ENCODE measurements at places on chromosomes 4 and X. TPM values are rescaled to one million over a fixed set of nuclear protein-coding genes. Genes with fewer than 3 reads are reported as not detected.

- DNase-seq = no peak
These were observed 14.2 kb upstream of the OSTC start for GRCh38 chr4:108636246-108636645.

DNA sequence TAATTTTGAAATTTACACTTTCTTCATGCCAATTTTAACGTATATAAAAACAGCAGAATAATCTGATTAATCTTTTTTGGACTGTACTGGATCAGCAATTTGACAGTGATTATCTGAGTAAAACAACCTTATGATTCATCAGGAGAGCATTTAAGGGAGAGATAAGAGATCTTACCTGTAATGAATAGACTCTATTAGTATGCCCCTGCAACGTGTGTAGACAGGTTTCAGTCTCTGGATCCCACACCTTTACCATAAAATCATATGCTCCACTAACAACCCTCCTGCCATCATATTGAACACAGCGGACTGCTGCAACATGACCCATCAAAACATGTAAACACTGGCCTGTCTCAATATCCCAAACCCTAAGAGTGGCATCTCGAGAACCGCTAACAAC is 210.1 kb downstream of the FBXW7 start:
- DNase-seq = no peak

GRCh38 chrX:103791228-103791627 is 14.6 kb downstream of the PLP1 start:
- DNase-seq = no peak

DNA sequence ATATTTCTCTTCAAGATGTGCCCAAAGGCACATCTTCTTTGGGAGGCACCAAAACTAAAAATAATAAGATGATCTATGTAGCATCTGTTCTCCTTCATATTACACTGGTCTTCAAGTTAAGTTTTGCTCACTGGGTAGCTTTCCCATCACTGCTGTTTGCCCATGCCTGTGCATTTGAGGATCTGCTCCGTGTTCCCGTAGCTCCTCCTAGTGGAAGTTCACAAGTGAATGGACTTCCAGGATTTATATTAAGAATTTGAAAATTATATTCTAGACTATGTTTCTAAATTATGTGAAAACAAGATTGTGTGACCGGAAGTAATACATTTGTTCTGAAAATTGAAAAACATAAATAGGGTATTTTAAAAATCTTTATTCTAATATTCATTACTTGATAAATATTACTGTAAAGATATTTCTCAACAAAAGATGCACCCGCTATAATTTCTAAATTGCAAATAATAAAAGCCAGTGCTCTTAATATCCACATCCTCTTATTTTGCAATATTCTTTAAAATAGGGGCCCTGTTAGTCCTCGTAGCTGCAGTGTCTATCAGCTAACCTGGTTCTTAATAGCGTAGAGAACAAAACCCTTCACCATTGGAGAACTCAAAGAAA is 147.7 kb downstream of the RBM46 start:
- peak; percentile 13 for DNase-seq

- DNase-seq = peak; percentile 39
These were observed 30.4 kb downstream of the SMAD1 start for GRCh38 chr4:145511913-145512522.

DNA sequence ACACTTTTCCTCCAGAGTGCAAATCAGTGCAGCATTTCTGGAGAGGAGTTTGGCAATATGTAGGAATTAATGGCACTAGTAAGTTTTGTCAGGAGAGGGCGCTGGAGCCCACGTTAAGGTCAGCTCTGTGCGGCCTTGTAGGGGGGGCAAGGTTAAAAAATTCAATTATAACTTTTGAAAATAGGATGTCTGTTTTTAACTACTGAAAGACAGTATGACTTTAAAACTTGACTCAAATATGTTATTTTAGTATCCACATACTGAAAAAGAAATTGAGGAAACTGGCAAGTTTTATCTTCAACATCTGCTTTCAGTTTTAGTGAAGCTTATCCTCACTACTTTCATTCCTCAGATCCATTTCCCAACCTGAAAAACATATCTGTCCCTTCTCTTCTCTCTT is 30.9 kb upstream of the HSD17B13 start:
- DNase-seq = peak; percentile 65

The WDR17 gene
- total RNA-seq = 5.7 TPM

The GAB3 gene
- 9.0 TPM for total RNA-seq

The PPP4R3C gene
- not detected for total RNA-seq

The CLOCK gene
- 25.5 TPM for total RNA-seq

Data from tongue (tissue), 3 donors.